ENCODE measurements at places on chromosomes 12 and 14. TPM values are rescaled to one million over a fixed set of nuclear protein-coding genes. Genes with fewer than 3 reads are reported as not detected.

The REM2 gene
- total RNA-seq, result 0.18 TPM

The SUPT16H gene
- total RNA-seq, result 92.6 TPM

The ITGB7 gene
- 3.4 TPM for total RNA-seq

The FGF6 gene
- total RNA-seq, result not detected

The GON7 gene
- 33.5 TPM for total RNA-seq

- no peak for DNase-seq
Measured at GRCh38 chr12:89468648-89469326, 55.8 kb downstream of the GALNT4 start.

- DNase-seq, result no peak
Measured at GRCh38 chr12:29781188-29781587, 2.6 kb downstream of the TMTC1 start.

- no peak for DNase-seq
Measured at GRCh38 chr14:99055816-99056215, 216.2 kb downstream of the BCL11B start.

- no peak for DNase-seq
Measured at GRCh38 chr14:65132855-65133254, 30.5 kb upstream of the MAX start.

DNA sequence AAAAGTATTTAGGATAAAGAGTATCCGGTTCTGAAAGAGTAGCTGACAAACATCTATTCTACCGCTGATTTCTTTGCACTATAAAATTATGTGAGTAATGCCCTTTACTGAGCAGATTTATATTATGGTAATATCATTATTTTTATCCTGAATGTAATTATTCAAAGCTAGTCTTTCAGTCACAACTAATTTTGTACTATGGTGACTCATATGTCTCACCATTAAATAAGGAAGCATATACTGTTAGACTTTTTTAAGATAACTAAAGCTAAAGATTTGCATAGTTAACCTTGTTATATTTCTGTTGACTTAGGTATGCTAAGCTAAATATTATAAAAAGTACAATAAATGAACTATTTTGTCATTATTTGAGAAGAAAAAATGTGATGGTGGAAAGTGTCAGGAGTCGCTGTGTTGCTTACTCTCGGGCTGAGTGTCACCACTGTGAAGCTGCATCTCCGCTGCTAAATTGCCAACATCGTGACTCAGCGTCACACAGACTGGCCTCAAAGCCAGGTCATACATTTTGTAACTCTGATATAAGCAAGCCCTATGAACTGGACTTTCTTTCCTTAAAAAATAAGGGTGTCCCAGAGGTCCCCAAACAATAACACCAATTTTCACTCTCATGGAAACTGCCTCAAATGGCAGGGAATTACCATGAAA lies 69.1 kb upstream of the SSTR1 start:
- peak; percentile 48 for DNase-seq

DNA sequence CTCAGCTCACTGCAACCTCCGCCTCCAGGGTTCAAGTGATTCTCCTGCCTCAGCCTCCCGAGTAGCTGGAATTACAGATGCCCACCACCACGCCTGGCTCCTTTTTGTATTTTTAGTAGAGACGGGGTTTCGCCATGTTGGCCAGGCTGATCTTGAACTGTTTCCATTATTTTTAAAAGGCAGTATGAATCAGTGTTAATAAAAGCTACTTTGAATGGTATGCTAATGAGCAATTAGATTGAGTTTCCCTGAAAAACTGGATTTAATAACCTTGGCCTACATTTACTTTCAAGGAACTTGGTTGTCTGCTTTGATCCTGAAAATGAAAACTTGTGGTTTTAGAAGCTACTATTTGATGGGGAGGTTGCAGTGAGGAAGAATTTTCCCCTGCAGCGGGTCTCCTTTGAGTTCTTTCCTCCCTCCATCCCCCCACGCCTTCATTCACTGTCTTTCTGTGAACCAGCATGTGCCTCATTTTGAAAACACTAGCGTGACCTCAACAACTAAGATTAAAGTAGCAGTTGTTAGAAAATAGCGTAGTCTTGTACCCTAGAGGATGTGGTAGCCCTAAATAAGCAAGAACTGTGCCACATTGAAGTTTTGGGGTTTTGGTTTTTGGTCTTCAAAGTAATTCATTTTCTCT lies 17.8 kb upstream of the RPS6KA5 start:
- DNase-seq, result no peak

GRCh38 chr12:123902821-123903220 lies 69.8 kb downstream of the CCDC92 start:
- DNase-seq, result no peak

DNA sequence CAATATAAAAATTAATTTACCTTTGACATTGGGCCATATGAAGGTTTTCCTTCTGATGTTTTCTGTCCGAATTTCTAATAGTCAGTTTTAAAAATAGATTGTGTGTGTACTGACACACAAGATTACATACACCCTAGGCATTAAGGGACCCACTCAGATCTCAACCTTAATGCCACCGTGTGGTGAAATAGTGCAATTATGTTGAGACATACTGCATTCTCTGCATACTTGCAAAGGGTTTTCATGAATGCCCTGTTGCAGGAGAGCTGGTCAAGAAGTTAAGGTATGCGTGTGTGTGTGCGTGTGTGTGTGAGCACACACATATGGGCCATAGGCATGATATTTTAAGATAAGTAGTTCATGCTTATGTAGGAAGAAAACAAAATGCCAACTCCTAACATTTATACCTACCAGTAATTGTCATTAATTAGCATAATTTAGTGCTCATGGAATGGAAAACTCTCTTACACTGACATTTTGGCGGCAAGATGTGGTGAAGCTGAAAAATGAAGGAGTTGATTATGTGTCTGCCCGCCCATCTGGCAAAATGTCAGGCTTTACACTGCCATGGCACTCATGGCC lies 58.8 kb downstream of the PIK3C2G start:
- DNase-seq, result peak; percentile 79

GRCh38 chr12:110809149-110809548 lies 37.6 kb upstream of the CCDC63 start:
- no peak for DNase-seq

DNA sequence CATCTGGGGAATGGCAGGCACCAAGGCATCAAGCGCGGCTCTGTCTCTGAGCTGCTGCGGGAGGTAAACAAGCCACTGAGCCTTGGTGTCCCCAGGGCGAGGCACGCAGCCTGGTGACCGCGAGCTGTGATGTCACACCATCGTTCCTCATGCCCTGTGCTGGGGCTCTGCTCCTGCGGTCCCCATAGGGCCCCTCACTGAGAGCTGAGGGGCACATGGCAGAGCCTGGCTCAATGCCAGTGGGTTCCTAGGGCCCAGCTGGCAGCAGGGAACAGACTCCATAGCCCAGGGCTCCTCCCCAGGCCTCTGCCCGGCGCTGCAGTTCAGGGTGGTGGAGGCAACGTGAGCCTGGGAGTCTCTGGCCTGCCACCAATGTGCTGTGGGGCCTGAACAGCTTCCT lies 22.6 kb downstream of the CHGA start:
- DNase-seq, result no peak

GRCh38 chr12:87085286-87085685 lies 829.1 kb upstream of the MGAT4C start:
- no peak for DNase-seq

DNA sequence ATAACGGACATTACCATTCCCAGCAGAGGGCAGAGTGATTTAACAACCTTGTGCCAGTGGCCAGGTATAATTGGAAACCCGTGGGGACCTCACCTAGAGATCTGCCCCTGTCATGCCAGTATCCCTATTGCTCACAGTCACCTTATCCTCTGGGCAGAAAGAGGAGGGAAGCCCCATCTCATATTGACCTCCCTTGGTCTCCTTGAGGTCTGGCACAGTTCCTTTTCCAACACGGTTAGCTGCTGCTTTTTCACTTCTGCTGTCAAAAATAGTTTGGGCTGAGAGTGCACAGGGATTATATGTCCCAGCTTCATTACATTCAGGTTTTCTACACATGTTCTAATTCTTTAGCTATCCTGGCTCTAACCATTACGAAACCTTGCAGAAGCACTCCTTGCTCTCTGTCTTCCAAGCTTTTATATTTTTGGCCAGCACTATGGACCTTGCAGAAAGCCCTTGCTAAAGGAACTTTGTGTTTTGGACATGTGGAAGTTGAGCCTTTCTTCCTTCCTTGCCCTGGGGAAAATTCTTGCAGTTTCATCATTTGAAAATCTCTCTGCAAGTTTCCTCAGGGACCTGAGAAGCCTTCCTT lies 111.7 kb upstream of the MIS18BP1 start:
- peak; percentile 32 for DNase-seq
